ENCODE measurements at places on chromosomes 4 and X.
A peak's percentile ranks its signal among the peaks of the same experiment; 100 is the strongest.

GRCh38 chr4:152171556-152171955 lies 364.3 kb downstream of the FBXW7 start:
- no peak for DNase-seq

DNA sequence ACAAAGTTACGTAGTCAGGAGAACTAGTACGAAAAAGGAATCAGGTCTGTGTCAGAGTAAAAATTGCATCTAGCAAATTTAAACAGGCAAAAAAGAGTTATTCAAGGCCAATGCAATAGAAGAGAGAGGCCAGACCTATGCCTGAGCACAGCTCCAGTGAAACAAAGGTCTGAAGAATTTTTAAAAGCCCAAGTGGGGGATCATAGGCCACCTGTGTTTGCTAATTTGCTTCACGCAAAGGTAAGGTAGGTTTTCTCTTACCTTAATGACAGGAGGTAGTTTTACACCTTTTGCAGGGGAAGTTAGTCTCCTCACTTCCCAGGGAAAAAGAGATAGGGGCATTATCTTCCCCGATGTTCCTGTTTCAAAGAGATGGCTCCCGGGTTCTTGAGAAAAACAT lies 448.6 kb upstream of the TECRL start:
- DNase-seq = no peak

DNA sequence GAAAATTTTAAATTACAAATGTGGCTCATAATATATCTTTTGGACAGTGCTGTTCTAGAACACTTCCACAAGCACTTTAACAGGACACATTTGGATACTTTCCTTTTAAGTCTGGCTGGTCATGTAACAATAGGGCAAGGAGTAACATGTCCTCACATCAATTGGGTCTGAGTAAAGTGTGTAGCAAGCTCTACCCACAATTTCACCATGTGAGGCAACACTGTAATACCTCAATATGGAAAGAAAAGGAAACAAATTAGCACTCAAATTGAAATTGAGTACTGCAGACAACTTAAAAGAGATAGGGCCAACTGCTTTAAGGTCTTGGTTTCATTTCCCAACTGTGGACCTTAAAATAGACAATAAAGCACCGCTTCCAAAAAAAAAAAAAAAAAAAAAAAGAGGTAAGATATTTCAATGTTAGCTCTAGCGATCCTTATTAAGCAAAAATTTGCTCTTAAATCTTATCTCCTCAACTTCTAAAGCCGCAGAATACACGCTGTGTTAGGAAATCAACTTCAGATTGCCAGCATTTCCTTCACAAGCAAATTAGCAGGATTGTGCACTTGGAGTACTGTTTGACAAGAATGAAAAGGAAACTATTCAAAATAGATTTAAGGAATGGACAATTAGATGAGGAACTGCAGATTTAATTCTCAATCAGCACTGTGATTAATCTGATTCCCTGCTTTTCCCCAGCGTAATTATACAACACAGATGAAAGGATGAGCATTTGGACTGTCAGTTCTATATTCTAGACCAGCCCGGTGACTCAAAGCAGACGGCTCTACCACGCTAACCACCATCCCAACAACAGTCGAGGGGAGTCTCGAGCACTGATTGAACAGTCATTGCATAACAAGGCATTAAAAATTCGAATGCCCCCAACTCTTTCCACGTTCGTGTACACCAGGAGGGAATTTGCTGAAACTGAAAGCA lies 1.6 kb downstream of the CASK start:
- peak; percentile 27 for DNase-seq

GRCh38 chr4:4734425-4734824 lies 125.0 kb upstream of the MSX1 start:
- DNase-seq = no peak

- DNase-seq = no peak
Observed at GRCh38 chrX:40996886-40997530, 88.2 kb upstream of the USP9X start.

DNA sequence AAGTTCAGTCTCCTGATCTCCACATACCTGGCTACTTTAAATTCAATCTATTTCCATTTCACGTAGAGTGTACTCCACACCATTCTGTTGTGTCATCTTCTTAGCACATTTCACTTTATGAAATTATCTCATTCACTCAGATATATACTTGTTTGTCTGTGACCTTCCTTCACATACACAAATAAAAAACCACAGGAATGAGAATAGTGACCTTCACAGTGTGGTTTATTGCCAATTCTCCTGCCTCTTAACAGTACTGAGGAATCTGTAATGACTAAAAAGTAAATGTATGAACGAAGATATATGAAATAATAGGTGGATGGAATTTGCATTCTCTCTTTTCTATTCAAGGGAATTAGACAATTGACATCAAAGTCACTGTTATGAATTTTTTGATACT lies 183.9 kb upstream of the PCDH7 start:
- DNase-seq = no peak

DNA sequence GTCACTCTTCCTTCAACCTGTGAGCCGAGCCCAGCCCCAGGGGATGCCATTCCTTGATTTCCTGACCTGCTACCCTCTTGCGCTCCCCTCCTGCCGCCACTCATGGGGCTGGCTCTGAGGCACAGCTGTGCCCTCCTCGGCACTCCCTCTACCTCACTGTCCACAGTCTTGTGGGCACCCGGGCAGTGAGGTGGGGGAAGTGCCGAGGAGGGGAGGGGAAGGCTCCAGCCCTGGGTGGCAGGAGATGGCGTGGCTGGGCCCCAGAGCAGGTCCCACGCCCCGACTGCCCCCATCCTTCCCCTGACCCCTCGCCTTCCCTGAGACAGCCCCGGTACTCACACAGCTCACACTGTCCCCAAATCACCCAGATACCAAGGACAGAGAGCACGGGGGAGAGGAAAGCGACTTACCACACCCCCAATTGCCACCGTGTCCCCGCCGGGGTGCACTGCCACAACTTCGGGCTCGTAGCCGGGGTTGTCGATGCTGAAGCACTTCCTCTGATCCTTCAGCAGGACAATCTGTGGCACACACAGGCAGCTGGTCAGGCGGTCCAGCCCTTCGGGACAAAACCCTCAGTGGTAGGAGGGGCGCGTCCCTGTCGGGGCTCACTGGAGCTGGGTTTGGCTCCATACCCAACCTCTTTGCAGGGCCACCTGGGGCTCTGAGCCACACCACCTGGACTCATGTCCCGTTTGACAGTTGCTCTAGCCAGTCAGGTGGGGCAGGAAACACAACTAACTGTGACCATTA lies 37.9 kb downstream of the WDR1 start:
- no peak for DNase-seq

GRCh38 chr4:177986236-177986635 lies 544.0 kb upstream of the AGA start:
- DNase-seq = no peak

DNA sequence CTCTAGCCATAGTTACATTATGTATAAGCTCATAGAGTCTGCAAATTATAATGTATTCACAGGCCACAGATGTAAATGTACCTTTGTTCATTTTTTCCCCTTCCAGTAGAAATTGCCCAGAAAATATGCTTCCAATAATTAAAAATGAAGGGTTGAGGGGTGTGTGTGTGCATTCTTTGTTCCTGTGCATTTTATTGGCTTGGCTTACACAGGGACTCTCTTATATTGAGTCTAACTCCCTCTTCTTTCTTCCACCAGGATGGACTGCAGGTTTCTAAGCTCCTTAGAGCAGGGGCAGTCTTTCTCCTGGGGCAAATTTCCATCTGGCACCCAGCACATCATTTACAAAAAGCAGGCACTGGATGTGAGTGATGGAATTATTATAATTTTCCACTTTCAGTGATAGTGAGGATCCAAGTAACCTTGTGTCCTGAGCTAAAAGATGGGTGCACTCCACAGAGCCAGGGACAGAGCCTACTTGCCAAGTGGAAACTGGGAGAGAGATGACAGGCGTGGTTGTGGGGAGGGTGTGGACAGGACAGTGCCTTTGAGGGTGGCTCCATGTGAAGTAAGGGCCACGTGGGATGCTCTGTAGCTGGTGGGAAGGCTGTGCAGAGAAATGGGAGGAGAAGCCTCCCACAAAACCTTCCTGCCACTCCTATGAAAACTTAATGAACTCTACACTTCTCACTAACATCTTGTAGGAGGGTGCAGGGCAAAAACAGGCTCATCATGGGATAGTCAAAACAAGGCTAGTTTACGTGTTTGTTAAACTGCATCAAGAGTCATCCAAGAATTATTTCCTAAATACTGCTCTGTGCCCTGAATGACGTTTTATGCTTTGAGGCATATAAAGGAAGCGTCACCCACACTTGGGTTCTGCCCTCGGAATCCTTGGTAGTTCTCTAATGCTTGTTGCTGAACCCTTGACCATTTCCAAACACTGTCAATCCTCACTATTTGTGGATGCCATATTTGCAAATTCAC lies 16.0 kb downstream of the IGFBP7 start:
- DNase-seq = no peak

DNA sequence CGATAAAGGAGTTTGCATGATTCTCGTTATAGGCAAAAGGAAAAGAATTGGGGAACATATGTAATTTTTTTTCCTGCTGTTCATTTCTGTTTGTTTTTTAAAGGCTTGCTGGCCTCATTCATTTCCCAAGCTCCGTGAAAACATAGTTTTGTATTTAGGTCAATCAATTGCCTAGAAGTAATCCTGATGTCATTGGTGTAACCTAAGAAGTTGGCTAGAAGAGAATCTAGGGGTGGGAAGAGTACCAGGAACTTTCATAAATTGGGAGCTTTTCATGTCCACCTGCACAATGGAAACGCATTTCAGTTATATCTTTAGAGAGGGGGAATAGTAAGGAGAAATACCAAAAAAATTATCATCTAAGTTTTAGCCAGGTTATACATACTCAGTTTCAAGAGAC lies 3.8 kb downstream of the RAPGEF2 start:
- no peak for DNase-seq

DNA sequence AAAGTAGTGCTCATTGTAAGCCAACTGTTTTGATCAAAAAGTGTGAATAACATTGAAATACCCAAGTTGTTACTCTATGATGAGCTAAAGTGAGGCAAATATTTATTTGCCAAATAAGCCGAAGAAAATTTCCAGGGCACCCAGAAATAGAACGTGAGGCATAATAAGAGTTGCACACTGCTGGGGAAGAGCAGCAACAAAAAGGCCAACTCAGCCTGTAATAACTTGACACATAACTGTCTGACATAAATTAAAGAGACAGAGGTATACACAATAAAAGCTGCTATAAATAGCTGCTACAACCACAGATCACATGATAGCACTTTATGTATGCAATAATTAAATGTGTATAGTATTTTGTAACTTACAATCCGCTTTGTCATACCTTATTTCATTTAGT lies 2.0 kb upstream of the ABCB7 start:
- DNase-seq = no peak

GRCh38 chr4:153248641-153249198 lies 44.5 kb downstream of the TRIM2 start:
- DNase-seq = no peak

- DNase-seq = no peak
Observed at GRCh38 chrX:39427906-39428305, 626.6 kb downstream of the MID1IP1 start.

GRCh38 chr4:68658672-68659071 lies 11.8 kb downstream of the UGT2B15 start:
- no peak for DNase-seq

DNA sequence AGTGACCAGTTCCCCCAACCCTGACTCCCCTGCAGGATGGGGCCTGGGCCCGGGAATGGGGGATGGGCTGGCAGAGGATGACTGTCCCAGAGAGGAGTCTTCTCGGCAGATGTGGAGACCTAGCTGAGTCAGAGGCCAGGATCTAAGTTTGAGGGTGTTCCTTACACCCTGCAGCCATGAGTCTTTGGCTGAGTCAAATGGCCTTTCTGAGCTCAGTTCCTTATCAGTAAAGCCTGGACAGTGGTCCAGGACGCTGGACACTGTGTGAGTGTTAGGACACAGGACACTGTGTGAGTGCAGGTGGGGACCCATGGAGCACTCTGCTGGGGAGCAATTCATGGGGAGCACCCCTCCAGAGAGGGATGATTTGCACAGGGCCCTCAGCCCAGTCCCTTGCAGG lies 5.0 kb downstream of the IL9R start:
- DNase-seq = no peak

DNA sequence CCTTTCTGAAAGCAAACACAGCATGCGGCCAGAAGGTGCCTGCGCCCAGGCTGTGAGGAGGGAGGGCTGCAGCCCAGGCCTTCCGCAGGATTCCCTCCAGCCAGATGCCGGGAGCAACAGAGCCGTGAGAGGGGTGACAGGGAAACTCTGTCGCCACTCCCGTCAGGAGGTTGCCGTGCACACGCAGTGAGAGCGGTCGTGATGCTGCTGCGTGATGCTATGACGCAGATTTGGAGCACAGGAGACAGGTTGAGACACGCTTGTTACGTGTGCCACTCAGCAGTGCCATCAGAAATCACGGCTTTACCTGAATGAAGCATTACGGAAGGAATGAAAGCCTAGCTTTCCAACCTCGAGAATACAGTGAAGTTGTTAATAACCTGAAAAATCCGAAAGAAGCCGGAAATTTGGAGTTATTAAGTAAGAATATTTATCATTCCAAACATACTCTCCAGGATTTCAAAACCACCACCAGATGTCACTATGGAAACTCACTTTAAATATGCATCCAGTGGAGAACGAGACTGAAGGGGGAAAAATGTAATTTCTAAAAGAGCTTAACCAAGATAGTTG lies 54.4 kb downstream of the FAT1 start:
- DNase-seq = no peak

- DNase-seq = no peak
Observed at GRCh38 chr4:188975271-188975670, 836.0 kb downstream of the TRIML1 start.

DNA sequence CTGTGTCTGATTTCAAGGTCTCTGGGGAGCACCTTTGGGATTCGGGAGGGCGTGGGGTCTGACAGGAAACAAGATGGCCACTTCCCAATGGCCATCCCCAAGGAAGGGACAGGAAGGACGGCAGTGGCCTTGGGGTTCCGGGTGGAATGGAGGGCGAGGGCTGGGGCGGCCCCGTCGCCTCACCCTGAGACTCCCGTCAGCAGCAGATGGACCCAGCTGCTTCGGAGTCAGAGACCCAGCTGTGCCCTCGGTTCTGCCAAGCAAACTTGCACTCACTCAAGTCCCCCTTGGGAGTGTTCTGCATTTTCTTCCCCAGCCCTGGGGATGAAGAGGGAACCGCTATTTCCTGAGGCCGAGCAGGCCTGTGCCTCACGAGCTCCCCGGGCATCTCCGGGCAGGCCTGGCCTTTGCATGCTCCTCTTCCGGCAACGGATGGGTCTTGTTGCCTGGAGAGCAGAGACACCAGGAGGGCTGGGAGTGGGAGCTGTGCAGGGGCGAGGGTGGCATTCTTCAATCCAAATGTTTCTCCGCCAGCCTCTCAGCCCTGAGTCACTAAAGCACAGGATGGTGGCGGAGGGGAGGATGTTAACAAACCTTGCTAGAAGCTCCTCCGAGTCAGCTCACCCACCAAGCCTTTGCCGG lies 6.8 kb upstream of the DUSP9 start:
- no peak for DNase-seq
